Astrocyte (in vitro differentiated cells and primary cell): ENCODE measurements at places on chromosomes 7 and 10.

- no peaks in the 10 kb centered on the region for H3K27me3 ChIP-seq
- DNase-seq, result no peak
- no peaks in the 10 kb centered on the region for H3K4me1 ChIP-seq
- no peak overlapping the region for H3K27ac ChIP-seq
These were observed 60.0 kb downstream of the PTPRE start for GRCh38 chr10:127966875-127967274.

- DNase-seq, result peak; percentile 29
- no peaks in the 10 kb centered on the region for H3K36me3 ChIP-seq
- H3K4me1 ChIP-seq, result peaks cover 10% of the 10 kb centered on the region
- no peak overlapping the region for H3K27ac ChIP-seq
- peaks cover 15% of the 10 kb centered on the region for H3K27me3 ChIP-seq
These were observed 2.8 kb upstream of the LRMDA start for GRCh38 chr10:75428434-75429158.

DNA sequence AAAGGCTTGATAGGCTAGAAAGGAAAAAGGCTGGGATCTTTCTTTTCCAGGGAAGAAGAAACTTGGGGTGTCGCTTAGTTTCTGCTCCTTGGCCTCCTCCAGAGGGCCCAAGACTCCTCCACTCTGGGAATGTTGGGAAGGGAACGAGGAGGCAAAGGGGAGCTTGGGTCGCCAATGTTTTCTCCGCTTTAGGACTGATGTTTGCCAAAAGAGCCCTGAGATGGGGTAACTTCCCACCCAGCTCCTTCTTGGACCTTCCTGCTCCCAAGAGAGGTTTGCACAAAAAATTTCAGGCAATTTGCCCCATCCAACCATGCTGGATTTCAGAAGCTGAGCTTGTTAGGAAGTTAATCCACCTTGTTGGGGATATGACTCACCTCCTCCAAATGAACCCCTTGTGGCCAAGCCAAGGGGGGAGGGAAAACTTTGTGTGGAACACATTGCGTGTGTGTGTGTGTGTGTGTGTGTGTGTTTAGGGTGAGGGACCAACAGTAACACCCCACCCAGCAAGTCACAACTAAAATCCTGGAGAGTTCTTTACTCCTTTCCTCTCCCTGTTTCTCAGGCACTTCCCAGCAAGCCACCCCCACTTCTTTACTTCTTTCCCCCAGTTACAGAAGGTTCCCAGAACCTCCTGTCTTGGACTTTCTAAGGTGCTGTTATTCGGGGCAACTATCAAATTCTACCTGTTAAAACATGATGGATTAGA lies 8.7 kb upstream of the HOXA2 start:
- H3K4me1 ChIP-seq, result peaks cover 19% of the 10 kb centered on the region
- no peaks in the 10 kb centered on the region for H3K36me3 ChIP-seq
- H3K27me3 ChIP-seq, result peaks cover 55% of the 10 kb centered on the region
- H3K27ac ChIP-seq, result peak overlapping the region; percentile 76
- H3K4me3 ChIP-seq, result peak overlapping the region; percentile 74

DNA sequence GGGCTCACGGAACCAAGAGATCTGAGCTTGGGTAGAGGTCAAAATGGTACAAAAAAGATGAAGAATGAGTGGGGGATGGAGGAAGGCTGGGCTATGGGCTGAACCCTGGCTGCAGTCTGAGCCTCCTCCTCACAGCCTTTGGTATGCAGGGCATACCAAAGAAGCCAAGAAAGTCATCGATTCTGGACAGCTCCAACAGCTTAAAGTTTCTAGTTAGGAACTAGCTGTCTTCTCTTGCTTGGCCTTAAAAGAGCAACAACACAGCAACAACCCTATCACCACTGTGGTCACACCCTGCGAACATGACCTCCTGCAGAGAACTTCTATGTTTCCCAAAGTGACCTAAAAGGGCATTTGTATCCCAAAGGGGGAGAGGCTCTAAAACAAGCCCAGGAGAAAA lies 126.1 kb upstream of the EFCAB10 start:
- no peak overlapping the region for H3K27ac ChIP-seq
- no peaks in the 10 kb centered on the region for H3K27me3 ChIP-seq
- no peaks in the 10 kb centered on the region for H3K4me1 ChIP-seq
- H3K36me3 ChIP-seq, result no peaks in the 10 kb centered on the region
- no peak overlapping the region for H3K4me3 ChIP-seq
- peak; percentile 11 for DNase-seq
